ENCODE measurements at places on chromosomes 16 and 17.

GRCh38 chr16:20041924-20042596, 31.6 kb downstream of the GPR139 start:
- no peak for DNase-seq

GRCh38 chr16:62717026-62717425, 680.8 kb upstream of the CDH8 start:
- DNase-seq = no peak

- no peak for DNase-seq
Measured at GRCh38 chr16:50478773-50479149, 69.4 kb upstream of the NKD1 start.

DNA sequence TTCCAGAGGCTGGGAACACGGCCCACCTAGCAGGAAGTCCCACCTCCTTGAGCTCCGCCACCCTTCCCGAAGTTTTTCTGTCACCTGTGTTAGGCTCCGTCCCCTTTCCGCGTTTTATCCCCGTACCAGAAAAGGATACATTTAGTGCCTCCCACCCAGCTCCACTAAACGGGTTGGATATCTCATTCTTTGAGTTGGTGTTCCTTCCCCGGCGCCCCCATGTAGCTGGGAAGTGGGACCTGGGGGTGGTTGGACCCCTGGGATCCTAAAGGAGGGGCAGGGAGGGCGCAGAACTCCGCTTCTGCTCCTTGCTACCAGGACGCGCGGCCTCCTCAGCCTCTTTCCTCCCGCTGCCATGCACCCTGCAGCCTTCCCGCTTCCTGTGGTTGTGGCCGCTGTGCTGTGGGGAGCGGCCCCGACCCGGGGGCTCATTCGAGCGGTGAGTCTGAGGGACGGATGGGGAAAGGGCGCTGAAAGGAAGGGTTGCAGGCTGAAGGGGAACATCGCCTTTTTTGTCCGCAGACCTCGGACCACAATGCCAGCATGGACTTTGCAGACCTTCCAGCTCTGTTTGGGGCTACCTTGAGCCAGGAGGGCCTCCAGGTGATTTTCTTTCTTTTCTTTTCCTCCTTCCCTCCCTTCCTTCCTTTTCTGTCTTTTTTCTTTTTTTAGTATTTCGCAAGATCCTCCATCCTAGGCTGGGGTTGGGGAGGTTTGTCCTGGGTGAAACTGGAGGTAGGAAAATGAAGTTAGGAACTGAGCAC, 669 bp downstream of the RNF167 start:
- no peak for DNase-seq

DNA sequence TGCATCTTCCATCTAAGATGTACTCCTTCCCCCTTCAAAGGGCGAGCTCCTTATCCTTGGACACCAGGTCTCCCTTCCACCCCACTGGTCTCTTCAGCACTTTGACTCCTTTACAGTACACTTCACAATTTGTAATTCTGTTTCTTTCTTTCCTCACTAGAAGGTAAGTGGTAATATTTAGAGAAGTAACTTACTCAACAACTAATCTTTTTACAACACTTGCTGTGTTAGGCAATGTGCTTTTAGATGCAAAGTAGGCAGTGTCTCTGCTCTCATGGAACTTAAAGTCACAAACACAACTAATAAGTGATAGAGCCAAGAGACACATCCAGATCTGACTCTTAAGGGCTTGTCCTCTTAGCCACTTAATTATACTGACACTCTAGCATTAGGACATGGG, 6.4 kb downstream of the SIAH1 start:
- no peak for DNase-seq

Measured in stimulated activated CD4-positive, alpha-beta T cell treated with anti-CD3 and anti-CD28 coated beads, Interleukin-15, amount 100 ng/mL, for 1 hour (primary cell).